ENCODE measurements at places on chromosomes 4 and X.

GRCh38 chrX:10189317-10190268 lies 32.8 kb downstream of the CLCN4 start:
- DNase-seq = no peak

DNA sequence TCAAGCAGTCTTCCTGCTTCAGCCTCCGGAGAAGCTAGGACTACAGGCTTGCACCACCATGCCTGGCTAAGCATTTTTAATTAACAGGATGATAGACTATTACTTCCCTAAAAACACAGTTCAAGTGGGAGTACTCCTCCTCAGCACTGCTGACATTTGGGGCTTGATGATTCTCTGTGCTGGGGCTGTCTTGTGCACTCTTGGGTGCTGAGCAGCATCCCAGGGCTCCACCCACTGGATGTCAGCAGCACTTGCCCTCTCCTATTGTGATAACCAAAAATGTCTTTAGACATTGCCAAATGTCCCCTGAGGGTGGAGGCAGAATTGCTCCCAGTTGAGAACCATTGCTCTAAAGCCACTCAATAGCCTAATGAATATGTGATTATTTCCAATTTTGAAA lies 60.4 kb downstream of the CLCN4 start:
- no peak for DNase-seq

DNA sequence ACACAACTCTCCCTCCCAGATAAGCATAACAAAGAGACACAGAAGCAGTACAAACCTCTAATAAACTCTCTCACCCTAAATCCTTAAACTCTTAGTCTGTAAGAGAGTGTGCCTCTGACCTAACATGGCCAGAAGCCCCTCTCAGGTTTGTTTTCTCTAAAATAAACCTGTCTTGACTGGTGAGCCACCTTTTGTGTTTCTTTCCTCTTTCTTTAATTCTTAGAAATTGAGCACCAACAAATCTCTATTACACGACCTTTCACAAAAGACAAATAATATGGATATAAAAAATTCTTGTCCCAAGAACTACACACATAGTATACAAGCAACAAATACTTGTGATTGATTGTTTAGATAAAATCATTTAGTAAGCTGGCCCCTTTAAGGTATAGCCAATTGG lies 573.7 kb downstream of the EPHA5 start:
- DNase-seq = no peak

DNA sequence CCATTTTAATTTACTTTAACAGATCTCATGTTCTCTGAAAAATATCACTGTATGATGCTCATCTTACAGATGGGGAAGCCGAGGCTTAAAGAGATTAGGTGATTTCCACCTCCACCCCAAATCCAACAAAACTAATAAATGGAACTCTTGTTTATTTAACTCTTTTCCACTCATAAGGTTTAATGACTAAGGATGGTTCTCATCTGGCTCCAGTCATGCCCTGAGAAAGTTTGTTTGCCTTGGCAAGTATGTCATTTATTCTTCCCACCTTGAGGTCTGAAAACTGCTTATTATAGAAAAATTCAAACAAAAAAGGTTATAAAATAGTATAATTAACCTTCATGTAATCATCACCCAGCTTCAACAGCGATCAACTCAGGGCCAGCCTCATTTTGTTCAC lies 56.3 kb downstream of the PPEF2 start:
- DNase-seq = no peak

DNA sequence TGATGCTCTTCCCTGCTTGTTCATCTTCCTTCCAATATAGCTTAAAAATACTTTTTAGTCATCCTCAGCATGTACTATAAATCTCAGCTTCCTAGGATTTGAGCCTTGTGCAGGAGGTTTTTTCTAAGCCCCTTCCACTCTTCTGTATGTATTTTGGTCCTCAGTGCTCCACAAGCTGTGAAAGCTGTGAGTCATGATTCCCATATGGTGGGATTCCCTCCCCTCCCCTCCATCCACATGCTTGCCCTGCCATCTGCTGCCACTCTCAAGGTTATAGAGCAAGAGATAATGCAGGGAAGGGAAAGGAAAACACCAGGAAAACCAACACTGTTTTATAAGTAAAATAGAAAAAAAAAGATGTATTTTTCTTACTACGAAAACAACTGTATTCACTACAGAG lies 58.5 kb upstream of the AP1S2 start:
- no peak for DNase-seq

GRCh38 chr4:185341841-185342240 lies 53.9 kb downstream of the LRP2BP start:
- no peak for DNase-seq

- no peak for DNase-seq
These were observed 227.7 kb upstream of the PSAPL1 start for GRCh38 chr4:7662507-7662846.

- DNase-seq = no peak
These were observed 67.3 kb upstream of the LHFPL1 start for GRCh38 chrX:112746812-112747595.

- no peak for DNase-seq
These were observed 1.2 kb upstream of the EFHC2 start for GRCh38 chrX:44344687-44345086.

GRCh38 chrX:133364865-133365264 lies 50.4 kb downstream of the GPC4 start:
- DNase-seq = no peak

GRCh38 chr4:71713611-71714203 lies 70.2 kb downstream of the GC start:
- no peak for DNase-seq

GRCh38 chr4:17134100-17134499 lies 235.7 kb upstream of the LDB2 start:
- DNase-seq = no peak

DNA sequence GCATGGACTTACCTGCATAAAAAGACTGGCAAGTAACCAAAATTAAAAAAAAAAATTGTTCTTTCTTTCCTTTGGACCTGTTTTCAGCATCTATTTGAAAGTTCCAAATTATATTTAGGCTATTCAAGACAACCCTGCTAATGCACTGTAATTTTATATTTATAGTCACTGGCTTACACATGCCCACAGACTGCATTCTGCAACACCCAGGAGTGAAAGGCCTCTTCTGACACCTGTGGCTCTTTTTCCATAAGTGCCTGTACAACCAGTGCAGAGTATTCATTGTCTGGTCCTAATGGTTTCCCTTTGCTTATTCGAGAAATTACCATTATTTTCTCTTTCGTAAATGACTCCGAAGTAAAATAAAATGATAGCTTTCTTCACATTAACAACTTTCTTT lies 143.3 kb downstream of the RNF150 start:
- DNase-seq = no peak

DNA sequence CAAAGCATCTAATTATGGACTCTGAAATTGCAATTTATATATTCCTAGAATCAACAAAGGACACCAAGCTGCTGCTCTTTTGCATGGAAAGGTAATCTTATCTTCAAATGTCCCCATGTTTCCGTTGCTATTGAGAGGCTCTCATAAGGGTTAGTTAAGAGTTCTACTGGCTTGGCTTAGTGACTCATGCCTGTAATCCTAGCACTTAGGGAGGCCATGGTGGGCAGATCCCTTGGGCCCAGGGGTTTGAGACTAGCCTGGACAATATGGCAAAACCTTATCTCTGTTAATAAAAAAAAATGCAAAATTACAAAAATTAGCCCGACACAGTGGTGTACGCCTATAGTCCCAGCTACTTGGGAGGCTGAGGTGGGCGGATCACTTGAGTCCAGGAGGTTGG lies 93.4 kb upstream of the RAPGEF2 start:
- no peak for DNase-seq

DNA sequence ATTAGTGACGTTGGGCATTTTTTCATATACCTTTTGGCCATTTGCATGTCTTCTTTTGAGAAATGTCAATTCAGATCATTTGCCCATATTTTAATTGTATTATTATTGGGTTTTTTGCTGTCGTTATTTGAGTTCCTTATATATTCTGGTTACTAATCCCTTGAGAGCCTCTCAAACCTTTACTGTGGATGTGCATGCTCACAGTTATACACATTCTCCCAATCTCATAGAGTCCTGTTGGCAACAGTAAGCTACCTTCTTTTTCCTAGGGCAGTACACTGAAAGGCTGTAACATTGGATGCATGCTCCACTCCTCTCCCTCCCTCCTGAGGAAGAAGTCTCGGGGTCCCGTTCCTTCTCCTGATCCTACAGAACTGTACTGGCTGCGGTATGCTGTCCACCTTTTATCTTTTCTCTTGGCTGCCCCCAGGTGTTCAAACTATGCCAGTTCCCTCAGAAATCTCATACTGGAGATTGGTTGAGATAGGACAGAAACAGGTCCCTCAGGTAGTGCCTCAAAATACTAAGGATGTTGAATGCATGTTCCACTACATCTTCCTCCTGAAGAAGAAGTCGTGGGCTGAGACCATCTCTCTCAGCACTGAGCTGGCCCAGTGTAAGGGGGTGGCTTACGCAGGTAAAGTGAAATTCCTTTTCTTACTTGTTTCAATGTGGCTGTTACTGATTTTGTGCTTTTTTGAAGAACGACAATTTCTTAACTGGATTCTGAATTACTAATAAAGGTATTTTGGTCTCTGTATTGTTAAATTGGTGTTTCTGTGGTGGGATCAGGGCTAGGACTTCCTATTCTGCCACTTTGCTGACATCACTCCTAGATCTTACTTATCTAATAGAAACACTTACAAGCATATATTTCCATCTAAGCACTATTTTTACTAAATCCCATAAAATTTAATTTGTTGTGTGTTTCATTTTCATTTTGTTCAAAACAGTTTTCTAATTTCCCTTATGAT lies 145.4 kb upstream of the HUWE1 start:
- DNase-seq = no peak

DNA sequence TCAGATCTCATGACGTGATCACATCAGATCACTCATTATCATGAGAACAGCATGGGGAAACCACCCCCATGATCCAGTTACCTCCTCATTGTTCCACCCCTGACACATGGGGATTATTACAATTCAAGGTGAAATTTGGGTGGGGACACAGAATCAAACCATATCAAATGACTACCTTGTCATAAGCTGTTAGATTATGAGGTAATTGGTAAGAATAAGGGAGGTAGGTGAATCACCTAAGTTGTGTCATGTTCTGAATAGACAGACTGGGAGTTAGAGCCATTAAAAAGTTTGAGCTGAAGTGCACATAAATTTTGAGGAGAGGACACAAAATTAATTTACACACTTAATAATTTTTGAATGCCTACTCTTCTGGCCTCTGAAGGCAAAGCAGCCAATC lies 24.7 kb downstream of the SLC9B1 start:
- no peak for DNase-seq

GRCh38 chr4:78945651-78946179 lies 6.5 kb upstream of the PAQR3 start:
- no peak for DNase-seq

- no peak for DNase-seq
These were observed 603.9 kb downstream of the INPP4B start for GRCh38 chr4:142242156-142242555.

DNA sequence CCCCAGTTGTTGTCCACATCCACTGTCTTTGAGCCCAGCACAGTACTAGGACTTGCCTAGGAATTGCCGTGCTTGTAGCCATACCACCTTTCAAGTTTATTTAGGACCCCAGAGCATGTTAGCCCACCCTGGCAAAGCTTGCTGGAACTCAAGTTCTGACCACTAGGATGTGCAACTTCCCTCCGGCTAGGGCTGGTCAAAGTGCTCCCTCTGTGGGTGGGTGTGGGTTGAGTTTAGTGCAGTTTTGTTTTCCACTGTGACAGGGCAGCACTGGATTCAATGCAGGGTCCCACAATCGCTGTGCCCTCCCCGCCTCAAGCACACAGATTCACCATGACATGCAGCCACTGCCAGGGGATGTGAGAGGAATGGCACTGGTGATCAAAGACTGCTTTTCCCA lies 96.0 kb downstream of the RASGEF1B start:
- no peak for DNase-seq

DNA sequence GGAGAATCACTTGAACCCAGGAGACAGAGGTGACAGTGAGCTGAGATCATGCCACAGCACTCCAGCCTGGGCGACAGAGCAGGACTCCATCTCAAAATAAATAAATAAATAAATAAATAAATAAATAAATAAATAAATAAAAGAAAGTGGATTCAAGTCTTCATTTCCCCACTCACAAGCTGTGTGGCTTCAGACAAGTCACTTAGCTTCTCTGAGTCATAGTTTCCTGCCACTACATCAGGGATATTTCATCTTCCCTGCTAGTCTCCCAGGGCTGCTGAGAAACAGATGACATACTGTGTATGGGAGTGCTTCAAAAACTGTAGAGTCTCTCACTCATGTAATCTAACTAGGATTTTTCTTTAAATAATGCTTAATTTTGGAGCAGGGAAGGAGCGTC lies 37.2 kb downstream of the TBC1D9 start:
- no peak for DNase-seq

DNA sequence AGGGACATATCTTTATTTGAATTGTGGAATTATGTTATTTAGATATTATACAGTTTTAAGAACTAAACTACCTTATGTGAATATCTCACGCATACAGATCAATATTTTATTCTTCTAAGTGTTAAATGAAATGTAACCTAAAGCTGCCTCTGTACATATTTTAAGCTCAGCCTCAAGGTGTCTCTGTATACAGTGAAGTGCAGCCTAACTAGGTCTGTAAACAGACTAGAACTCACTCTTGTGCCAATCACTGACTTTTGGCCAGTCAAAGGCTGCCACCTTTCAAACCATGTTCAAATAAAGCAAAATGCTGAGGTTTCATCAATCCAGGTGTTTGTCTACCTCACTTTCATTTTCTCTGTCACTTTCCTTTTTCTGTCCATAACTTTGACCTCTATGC lies 1074.5 kb upstream of the PRKX start:
- no peak for DNase-seq

GRCh38 chr4:128840711-128841318 lies 31.3 kb downstream of the JADE1 start:
- DNase-seq = no peak

DNA sequence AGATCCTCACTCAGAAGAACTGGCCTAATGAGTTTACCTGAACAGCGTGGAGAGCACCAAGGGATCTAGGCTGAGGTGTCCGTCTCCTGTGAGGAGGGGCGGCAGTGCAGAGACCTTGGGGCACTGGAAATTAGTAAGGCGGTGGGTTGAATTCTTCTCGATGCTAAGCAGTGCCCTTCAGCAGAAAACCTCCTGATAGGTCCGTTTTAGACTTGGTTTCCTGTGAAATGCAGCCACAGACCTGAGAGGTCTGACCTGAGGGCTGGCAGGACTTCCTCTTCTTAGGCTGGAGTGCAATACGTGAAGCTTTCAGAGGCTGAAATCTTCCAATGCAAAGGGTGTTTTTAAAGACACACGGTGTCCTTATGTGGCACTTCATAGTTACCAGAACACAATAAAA lies at the start of gene CLNK:
CLNK (minus strand) TSS at position 138 of the 400 bp plus-strand sequence. CDS start 16,899 bp downstream, outside the sequence.
- no peak for DNase-seq

DNA sequence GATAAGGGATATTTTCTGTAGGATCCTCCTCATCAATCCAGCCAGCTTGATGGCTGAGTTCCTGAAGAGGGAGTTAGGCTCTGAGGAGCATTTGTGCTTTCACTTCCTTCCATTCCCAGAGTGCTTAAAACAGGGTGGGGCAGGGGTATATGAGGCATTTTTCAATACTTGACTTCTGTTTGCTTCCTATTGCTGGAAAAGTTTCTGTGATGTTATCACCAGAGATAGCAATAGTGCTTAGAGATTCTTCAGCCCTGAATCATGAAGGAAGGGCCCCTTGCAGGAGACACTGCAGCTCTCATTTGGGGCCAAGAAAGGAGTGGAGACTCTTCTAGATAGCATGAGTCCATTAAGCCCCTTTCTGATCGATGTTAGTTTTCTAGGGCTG lies 166.7 kb upstream of the RPS6KA3 start:
- no peak for DNase-seq

- no peak for DNase-seq
These were observed 161.7 kb downstream of the RASL11B start for GRCh38 chr4:53023677-53024299.
